ENCODE measurements at places on chromosomes 3 and 15. TPM values are rescaled to one million over a fixed set of nuclear protein-coding genes. Genes with fewer than 3 reads are reported as not detected.

Gene TRIM42
- total RNA-seq: not detected

Gene PAQR5
- total RNA-seq: not detected

Gene EAF2
- total RNA-seq: 2.1 TPM

Gene CSPG5
- 0.09 TPM for total RNA-seq

Gene GNAT1
- not detected for total RNA-seq

Gene SH3GL3
- total RNA-seq: 2.1 TPM

Gene CEMIP
- total RNA-seq: 249 TPM

Gene ARGFX
- total RNA-seq: not detected

Gene PRKCD
- total RNA-seq: 2.9 TPM

Gene TOPBP1
- total RNA-seq: 60.3 TPM

Gene TIPIN
- total RNA-seq: 21.5 TPM

DNA sequence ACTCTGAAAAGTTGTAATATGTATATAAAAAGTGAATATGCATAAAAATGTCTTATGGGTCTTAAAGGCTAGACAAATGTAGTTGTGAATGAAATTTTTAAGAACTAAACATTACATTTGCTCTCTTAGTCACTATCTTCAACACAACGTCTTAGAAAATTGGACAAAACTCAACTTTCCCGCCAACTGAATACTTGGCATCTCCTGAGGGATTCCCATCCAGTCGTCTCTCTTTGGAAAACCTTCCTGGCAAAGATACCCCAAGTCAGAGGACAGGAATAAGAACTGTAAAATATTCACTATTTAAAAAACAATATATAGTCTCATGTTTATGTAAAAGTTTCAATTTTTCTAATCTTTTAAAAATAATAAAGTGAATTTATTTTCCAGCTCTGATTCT lies 354.8 kb downstream of the GRM7 start:
- DNase-seq: no peak

DNA sequence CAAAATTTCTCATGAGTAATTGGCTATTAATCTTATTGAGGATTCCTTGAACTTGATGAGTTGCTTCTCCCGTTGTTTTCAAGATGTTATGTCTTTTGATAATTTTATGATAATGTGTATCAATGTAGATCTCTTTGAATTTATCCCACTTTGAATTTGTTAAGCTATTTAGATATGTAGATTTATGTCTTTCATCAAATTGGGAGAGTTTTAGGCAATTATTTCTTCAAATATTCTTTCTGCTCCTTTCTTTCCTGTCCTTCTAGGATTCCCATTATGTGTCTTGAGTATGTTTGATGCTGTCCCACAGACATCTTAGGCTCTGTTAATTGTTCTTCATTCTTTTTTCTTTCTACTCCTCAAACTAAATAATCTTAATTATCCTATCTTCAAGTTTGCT lies 68.1 kb upstream of the FGD5 start:
- no peak for DNase-seq

- no peak for DNase-seq
These were observed 31.6 kb downstream of the TMEM40 start for GRCh38 chr3:12727481-12727880.

DNA sequence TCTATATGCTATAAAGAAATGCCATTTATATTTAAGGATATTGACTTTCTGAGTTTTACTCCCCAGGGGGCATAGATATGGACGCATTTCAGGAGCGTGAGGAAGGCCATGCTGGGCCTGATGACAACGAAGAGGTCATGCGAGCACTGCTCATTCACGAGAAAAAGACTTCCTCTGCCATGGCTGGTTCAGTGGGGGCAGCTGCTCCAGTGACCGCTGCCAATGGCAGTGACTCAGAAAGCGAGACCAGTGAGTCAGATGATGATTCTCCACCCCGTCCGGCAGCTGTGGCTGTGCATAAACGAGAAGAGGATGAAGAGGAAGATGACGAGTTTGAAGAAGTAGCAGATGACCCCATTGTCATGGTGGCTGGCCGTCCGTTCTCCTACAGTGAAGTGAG lies 38.4 kb downstream of the GTF2E1 start:
- DNase-seq: peak; percentile 81

DNA sequence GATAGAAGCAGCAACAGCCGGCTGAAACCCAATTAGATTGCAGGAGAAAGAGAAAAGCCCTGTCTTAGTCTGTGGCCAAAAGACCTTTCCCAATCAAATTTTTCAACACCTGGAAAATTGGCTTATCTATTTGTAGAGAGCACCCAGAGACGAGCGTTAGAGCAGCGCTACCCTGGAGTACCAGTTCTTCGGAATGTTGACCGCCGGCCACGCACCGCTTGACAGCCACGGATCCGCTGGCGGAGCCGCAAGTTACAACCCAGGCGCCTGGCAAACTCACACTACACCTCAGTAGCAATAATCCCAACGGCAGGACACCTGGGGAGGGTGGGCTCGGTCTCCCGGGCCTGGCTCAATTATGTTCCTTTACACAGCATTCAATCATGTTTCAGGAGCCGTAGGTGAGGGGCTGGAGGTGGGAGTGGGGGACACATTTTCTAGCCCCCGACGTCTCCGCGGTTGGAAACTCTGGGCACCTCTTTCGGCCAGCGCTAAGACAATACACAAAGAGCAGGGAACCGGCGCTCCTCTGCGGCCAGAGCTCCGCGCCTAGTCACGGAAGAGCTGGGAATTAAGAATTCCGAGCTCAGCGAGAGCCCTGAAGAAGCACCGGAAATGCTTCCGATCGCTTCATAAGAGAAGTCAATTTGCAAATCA lies 1.2 kb downstream of the MB21D2 start:
- peak; percentile 74 for DNase-seq

DNA sequence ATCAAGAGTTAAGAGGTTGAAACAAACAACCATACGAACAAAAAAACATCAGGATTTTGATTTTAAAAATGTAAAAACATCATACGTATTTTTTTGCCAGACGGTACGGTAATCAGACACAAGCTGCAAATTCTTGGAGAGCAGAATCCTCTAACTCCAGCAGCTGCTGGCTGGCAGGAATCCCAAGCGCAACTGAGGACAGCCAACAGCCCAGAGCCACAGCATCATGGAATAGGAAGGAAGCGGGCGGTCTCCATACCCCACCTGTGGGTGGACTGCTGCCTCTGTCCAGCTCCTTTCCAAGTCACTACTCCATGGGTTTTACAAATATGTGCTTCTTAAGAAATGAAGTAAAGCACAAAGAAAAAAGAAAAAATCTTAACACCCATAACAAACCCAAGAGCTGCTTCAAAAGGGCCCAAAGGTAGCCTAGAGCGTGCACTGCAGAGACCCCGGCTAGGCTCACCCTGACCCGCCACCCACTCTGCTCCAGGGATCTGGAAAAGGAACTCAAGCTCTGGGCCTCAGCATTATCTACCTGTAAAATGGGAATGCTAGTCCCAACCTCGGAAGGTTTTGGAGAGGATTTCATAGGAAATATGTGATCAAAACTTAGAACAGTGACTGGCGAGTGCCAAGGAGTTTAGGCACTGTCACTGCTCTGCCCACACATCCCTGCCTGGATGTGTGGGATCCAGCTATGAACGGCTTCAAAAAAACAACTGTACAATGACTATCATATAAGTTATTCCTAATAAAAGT lies 33.4 kb downstream of the ZXDC start:
- DNase-seq: peak; percentile 13

- no peak for DNase-seq
These were observed 290.6 kb downstream of the ROBO1 start for GRCh38 chr3:79477242-79477641.

DNA sequence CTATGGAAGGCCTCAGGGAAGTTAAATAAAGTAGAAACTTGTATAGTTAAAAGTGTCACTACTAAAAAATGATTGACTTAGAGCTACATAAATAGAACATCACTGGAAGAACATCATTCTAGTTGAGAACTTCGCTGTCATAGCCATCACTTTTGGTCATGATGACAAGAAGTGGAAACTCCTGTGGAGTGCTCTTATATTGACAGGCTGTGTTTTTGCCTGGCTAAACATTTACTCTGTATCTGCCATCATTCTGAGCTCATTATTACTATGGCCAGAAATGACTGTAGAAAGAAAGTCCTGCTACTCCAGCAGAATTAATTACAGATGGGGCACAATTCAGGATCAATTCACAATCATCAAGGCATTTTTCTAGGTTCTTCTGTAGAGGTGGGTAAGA lies 165.1 kb upstream of the GOLIM4 start:
- no peak for DNase-seq

DNA sequence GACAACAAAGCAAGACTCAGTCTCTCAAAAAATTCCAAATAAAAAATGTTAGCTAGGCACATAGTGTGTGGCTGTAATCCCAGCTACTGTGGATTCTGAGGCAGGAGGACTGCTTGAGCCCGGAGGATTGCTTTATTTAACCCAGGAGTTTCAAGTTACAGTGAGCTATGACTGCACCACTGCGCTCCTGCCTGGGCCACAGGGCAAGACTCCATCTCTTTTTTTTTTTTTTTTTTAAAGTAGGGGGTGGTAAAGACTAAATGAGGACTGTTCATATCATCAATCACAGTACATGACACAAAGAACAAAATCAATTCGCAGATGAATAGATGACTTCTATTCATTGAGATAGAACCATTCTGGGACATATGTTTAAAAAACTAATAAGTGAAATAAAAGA lies 48.1 kb downstream of the ACAP2 start:
- DNase-seq: no peak

- no peak for DNase-seq
These were observed 168.4 kb downstream of the PDE8A start for GRCh38 chr15:85150130-85150480.

DNA sequence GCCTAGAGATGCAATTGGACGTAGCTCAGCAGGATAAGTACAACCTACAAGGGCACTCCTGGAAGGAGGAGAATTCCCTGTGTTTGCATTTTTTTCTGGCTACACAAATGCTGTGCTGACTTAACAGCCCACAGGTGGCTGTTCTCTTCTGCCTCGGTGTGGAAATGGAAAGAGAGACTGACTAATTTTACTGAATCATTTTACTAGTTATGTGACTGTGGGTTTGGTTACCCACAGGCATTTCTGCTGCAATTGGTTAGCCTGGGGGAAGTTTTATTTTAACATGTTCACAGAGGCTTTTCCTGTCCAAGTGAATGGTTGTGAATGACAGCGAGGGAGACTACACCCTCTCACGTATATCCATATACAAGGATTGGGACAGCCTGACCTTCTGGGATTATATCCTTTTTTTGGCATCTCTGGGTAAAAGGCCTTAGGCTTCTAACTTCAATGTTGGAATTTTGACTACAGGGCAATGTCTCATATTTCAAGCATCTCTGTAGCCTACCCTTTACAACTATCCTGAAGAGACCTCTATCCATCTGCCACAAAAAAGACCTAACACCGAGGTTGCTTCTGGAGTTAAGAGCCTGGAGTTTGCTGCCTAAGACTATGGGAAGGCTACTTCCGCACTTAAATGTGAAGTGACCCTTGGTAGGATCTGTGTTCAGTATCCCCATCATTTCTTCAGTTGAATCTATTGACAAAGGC lies 67.2 kb upstream of the TP63 start:
- peak; percentile 86 for DNase-seq

DNA sequence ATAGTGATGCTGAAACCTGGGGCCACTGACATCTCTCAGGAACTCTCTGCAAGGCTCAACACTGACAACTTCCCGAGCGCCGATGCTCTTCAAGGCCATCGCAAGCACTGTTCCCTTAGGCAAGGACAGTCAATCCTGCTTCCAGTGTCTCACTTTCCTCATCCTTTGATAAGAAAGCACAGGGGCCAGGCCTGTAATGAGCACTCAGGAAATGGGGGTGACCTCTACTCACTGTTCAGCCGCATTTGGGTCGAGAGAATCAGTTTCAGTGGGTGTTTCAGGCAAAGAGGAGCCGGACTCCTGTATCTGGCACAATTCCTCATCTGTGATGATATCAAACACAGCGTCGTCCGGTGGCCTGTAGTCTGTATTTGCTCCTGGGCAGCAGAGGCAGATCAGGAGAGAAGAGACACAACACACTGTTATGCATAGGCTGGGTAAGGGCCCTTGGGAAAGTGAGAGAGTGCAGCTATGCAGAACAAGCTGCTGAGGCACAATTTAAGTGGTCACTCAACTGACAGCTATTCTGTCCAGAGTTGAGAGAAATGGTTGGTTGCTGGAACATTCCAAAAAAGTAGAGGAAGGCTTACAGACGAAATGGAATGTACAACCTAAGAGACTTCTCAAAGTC lies 11.9 kb downstream of the CXCR6 start:
- DNase-seq: no peak

- peak; percentile 51 for DNase-seq
These were observed 75.0 kb downstream of the MAGEF1 start for GRCh38 chr3:184636741-184637316.

- DNase-seq: no peak
These were observed 54.4 kb downstream of the INO80 start for GRCh38 chr15:41061667-41062066.

DNA sequence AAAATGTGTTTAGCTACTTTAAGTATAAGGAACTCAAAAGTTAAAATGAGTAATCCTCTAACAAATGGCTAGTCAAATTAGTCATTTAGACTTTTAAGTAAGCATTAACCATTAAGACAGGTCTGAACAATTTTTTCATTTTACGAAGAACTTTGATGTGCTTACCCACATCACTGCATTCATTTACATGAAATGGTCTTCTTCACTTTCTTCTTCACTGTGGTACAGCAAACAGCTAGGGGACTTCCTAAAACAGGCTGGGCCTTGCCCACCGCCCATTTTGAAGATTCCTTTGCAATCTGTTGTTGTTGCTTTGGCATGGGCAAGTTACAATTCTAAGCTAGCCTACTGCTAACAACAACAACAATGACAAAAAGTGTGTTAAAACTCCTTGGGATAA lies 67.4 kb downstream of the CBLB start:
- DNase-seq: no peak

DNA sequence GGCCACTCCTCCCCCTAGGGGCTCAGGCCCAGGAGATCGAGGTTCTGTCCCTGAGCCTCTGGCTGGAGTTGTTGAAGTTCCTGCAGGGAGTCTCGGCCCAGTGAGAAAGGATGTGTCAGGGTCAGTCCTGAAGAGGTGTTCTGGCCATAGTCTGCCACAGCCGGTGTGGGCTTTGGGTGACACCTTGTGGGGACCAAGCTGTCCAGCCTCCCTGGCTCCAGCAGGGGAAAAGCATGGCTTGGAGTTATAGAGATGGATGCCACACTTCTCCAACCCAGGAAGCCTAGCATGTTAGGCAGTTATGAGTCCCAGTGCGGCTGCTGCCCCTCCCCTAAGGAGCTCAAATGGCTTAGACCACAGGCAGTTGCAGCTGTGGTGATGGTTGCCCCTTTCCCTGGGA lies 945.6 kb upstream of the GBE1 start:
- DNase-seq: no peak

DNA sequence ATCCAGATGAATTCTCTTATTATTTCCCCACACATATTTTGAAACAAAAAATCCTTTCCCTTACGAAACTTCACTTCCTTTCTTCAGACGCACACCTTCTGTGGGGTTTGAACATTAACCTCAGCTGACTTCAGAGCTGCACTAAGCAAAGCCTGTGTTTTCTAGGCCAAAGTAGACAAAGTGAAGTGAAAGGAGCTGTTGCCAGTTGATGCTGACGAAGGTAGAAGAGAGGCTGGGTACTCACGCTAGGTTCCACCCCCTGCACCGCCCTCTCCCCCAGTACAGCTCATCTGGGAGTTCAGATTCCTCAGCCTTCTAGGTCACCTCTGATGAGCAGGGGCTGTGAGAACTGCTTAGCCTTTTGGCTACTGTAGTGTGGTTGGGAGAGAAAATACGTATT lies 24.1 kb downstream of the DUT start:
- peak; percentile 75 for DNase-seq

- DNase-seq: no peak
These were observed 280.0 kb downstream of the PDCD6IP start for GRCh38 chr3:34078418-34078817.

Measured in fibroblast of the aortic adventitia (primary cell).